ENCODE measurements at places on chromosomes 5 and 9.

DNA sequence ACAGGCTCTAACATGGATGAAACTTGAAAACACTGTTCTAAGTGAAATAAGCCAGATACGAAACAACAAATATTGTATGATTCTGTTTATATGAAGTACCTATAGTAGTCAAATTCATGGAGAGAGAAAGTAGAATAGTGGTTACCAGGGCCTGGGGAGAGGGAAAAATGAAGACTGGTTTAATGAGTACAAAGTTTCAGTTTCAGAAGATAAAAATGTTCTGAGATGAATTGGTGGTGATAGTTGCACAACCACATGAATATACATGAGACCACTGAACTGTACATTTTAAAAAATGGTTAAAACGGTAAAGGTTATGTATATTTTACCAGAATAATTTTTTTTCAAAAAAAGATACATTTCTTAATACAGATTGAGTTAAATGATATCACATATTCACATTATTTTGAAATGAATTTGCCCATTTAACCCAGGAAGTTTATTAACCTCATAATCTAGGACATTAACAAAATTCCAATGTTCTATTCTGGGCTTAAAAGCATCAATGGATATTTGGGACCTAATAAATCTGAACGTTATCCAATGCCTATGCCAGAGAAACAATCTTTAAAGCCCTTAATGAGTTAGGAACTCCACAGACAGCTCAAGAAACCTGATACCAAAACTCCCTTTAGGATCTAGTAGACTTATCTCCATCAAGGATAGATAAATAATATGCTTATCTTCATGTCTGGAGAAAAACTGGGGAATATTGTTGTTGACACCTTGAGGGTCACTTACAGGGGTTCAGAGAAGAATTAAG, 521.3 kb downstream of the EFNA5 start:
- DNase-seq = no peak

DNA sequence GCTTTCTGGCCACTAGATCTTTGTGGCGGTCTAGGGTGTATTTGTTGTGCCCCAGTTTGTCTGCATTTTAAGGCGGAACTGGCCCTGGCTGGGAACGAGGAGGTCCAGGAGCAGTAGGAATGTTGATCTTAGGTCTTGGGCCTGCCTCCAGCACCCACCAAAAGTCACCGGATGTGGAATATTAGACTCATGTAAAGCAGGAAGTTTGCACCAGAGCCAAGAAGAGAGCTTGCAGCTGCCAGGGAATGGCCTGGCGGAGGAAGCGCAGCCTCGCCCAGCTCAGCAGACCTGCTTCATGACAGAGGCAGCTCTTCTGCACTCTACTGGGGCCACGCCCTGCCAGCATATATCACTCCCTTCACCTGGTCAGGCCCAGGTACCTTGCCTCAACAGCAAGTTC, 3.3 kb downstream of the GPX3 start:
- DNase-seq = no peak

- DNase-seq = no peak
These were observed 125.3 kb downstream of the CRB2 start for GRCh38 chr9:123481209-123481865.

DNA sequence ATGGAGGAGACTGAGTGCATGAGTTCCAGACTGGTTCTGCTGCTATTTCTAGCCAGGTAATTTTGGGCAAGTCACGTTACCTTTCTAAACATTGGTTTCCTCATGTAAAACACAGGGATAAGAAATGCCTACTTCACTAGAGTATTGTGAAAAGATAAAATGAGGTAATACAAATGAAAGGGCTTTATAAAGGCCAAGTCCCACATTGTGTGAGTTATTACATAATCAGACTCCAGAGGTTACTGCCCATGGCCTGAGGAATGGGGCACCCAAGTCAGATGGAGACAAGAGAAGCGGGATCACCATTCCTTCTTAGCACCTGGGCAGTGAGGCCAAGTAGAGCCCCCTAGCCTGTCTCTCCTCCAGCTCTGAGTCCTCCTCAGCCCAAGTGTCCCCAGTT, 7.5 kb downstream of the HBEGF start:
- DNase-seq = no peak

GRCh38 chr5:68631884-68632283, 416.3 kb downstream of the PIK3R1 start:
- DNase-seq = no peak

DNA sequence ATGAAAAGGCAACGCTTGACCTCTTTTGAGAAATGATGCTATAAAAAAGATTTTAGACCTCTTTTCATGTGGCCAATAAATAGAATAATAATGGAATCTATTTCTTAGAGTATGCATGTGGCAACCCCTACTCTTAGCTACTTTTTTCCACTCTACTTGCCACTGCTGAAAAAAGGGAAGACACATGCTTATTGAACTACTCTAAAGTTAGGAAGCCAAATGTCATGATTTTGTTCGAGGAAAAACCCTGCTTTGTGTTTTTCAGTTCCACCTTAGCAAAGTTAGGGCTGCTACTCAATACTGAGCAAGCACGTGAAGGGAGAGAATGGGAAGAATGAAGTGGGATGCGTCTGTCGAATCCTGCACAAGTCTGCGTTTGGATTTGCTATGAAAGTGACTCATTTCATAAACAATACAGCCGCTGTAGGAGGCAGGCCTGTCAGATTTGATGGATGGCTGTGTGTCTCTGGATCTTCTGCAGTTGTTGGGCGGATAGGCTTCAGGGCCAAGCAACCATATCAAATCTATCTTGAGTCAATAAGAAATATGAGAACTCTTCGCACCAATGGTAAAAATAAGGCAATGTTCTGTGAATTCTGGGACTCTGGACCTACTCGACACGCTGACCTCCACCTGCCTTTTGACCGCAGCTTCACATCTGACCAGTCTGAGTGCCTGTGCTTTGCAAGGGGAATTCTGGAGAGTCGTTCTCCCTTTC, 333.6 kb downstream of the PIK3R1 start:
- no peak for DNase-seq

GRCh38 chr9:98903961-98904411, 39.7 kb upstream of the COL15A1 start:
- no peak for DNase-seq

DNA sequence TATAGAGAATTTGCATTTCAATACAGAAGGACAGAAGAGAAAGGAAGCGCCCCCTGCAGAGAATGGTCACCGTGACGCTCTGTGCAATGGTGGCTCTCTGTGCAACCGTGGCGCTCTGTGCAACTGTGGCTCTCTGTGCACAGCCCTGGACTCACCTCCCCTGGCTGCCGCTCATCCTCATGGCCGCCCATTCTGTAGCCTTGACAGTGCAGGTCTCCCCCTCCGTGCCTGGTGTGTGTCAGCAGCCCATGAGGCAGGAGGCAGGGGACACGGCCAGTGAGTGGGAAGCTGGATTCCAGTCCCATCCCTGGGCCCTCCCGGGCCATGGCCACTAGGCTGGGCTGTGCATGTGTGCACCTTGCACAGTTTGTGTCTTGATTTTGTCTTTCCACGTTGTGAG, 12.0 kb downstream of the EXOC3 start:
- DNase-seq = no peak

DNA sequence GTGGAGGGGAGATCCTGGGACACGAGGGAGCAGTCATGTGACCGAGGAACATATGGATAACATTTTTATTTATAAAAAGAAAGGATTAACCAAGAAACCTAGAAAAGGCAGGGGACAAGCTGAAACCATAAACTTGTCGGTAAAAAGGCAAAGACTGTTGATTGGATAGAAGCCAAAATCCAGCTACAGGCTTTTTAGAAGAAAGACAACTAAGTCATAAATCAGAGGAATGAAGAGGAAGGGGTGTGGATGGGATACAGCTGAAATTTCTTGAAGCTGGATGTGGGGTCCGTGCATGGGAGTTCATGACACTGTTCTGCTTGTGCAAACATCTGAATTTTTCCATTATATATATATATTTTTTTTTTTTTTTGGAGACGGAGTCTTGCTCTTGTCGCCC, 110.7 kb upstream of the PHYKPL start:
- DNase-seq = no peak

GRCh38 chr9:77935974-77936373, 95.6 kb downstream of the GNAQ start:
- DNase-seq = no peak

GRCh38 chr5:154916874-154917273, 21.1 kb downstream of the GEMIN5 start:
- no peak for DNase-seq

DNA sequence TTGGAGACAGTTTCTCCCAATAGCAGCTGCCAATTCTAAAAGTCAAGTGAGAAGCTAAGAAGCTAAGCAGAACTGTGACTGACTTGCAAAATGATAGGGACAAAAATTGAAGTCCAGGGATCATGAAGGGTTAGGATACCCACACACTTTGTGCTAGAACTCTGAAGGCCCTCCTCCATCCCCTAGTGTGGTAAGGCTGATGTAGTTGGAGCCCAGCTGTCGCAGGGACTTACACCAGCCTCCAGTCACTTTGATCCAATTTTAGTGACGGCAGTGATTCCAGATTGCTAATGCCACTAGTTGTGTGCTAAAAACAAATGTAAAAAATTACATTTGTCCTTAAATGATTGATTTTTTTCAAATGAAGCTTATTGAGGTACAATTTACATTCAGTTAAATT, 742.7 kb upstream of the ZNF608 start:
- no peak for DNase-seq

DNA sequence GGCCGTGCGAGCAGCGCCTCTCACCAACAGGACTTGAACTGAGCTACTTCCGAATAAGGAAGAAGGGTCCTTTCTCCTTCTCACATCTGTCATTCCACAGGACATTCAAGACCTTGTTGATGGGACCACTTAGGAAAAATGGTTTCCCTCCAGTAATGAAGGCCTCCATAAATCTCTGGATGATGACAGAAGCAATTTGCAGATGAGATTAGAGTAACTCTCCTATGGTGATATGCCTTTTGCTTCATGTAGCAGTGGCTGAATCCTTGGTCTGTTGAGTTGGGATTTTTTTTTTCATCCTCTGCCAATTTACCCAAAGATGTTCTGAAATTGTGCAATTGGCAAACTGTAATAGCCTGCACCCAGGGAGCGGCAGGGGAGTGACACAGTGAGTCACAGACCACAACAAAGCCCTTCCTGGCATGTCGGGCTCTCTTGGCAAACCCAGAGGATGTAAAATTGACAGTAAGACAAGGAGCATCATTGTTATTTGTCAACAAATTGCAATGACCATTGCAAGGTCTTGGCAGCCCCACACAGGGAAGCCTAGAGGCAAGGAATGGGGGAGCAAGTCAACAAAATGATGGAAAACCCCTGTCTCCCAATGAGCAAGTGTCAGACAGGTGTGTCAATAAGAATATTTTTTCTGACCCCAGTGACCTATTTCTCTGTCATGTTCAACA, 275.9 kb downstream of the ACTL7B start:
- DNase-seq = no peak

DNA sequence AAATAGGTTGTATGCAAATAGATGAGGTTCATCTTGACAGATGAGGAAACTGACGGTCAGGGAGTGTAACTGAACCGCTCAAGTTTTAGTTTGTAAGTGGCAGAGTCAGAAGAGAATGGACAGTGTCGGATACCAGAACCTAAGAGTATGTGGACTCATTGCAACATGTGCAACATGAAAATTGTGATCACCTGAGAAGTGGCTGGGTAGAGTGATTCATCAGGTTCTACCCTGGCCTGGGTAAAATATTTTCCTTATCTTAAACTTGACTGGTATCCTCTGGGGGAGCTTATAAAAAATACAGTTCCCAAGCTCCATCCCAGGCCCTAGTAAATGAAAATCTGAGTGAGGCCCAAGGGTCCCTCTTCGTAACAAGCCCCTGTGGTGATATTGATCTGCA, 35.2 kb upstream of the MIER3 start:
- no peak for DNase-seq

DNA sequence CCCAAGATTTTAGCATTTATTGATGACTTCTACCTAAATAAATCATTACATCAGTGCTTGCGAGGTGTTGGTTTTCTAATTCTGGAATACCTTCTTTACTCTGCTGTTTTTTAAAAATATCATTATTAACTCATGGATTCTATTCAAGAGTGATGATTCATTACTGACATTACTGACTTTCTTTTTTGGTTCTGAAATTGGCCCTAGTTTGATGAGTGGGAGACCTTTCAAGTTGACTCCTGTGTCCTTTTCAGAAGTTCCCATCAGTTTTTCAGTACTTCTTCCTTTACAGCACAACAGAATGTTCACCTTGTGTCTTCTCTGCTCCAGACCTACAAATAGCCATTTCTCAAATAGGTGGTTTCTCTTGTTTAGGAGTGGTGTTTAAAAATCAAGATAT, 114.1 kb downstream of the PCSK5 start:
- no peak for DNase-seq

GRCh38 chr5:138444078-138444773, 5.4 kb downstream of the REEP2 start:
- DNase-seq = no peak

- DNase-seq = no peak
These were observed 85.5 kb downstream of the YIPF5 start for GRCh38 chr5:144084971-144085370.

DNA sequence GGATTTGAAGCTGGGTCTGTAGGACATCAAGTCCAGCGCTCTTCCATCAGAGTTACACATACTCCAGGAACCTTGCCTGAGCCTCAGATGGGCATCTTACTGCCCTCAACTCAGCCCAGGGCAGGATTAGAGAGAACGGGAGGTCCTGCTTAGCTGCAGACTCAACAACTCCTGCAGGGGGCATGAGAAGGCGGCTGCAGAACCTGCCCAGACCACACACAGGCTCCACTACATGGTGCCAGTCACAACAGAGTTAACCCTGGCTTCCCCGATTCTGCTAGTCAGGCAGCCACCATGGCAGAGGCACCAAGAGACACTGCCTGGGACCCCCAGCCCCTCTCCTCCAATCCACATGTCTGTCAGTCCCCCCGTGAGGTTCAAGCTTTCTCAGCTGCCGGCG, 23.9 kb upstream of the CPLX2 start:
- DNase-seq = no peak

DNA sequence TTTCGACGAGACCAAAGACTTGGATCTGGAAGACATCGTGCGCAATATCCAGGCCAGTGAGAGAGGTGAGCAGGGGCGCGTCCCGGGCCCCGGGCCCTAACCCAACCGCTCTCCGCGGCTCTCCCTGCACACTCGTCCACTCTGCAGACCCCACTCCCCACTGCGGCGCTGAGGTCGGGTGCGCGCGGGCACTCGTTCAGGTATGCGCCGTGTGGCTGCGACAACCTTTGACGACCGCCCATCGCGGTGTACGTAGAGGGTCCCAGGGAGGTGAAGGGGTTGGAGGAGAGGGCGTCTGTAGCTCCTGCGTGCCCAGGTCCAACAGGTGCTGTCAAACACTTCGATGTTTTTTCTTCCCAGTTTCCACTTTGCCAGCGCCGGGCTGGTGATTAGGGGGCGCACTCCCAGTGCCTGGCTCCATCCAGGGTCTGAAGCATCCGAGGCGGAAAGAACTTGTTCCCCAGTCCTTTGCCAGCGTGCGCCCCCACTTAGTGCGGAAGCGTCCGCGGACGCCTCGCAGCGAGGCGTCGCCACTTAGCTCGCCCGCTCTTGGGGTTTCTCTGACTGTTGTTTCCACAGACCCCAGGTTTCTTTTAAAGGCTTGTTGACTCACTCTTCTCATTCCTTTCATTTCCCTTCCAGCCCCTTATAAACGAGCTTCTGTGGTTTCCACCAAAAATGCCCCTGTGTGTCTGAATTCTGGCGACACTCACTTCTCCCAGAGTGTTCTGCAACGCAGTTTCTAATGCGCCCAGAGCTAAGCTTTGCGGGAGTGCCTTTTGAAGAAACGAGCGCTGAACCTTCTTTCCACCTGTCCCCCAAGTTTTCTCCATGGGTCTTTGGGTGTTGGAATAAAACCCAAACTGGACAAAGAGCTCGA, 1.6 kb downstream of the NPR3 start:
- DNase-seq = no peak

- DNase-seq = no peak
These were observed 63.2 kb downstream of the LHX2 start for GRCh38 chr9:124074746-124075145.
